Esophagus mucosa (tissue), 1 donor: ENCODE measurements at places on chromosomes 11 and 22.

- no peak for ATAC-seq
Observed at GRCh38 chr11:25613865-25614264, 718.1 kb upstream of the ANO3 start.

GRCh38 chr11:75773595-75774353, 5.2 kb downstream of the DGAT2 start:
- ATAC-seq, result peak; percentile 56

- no peak for ATAC-seq
Observed at GRCh38 chr11:74687237-74688023, 43.8 kb downstream of the CHRDL2 start.

DNA sequence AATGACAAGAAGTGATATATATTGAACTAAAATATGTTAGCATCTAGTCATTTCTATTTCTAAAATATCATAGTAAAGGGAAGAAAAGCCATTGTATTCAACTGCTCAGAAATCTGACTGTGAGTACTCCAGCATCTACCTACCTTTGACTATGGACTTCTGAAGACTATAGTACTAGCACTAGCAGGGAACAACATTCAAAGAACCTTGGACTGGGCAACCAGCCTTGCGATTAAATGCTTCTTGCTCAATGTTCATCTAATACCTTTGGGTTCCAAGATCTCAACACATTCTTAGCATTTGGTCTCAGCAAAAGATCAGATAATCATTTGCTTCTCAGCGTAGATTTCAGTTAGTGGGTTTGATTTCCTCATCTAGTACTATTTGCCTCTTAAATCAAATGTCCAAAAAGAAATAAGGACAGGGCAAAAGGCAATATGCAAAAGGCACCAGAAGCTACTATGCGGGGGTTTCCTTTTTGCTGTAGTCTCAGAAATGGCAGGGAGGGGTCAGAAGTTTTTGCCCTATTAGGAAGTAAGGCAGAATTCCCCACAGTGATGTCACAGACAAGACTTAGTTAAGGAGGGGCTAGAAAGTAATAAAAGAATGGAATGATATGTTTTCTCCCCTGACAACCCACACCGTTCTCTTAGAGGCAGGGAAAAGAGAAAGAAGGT, 80.6 kb downstream of the GAB2 start:
- ATAC-seq, result no peak

GRCh38 chr22:23547818-23548500, 32.1 kb downstream of the IGLL1 start:
- ATAC-seq, result no peak

DNA sequence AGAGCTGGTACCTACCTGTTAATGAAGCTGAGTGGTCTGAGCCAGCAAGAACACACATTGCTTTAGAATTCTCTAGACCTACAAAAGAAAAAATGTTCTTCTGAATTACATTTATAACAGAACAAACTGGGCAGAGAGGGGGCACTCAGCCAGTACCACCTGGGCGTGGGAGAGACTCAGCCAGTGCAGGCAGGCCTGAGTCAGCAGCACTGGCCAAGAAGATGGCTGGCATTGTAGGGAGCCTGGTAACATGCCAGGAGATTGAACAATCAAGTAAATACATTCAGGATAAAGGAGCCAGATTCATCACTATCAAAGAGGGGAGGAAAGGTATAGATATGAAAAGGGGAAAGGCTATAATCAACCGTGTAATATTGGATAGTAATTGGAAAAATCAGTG, 19.9 kb downstream of the SERGEF start:
- ATAC-seq, result peak; percentile 70

DNA sequence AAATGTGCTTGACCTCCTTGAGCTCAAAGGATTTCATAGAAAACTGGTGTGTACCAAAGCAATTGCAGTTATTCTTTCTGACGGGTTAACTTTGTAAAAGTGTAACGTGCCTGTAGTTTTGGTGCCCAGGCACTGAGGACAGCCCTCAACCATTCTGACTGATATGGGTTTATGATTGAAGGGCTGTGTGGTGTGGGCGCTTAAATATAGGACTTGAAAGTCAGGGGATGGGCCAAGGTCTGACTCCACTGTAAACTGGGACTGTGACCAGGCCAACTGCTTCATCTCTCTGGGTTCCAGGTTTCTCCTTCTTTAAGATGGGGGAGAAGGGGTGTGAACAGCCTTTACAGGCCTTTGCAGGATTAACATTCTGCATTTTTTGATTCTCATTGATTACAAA, 191.1 kb upstream of the ARHGAP20 start:
- no peak for ATAC-seq

GRCh38 chr11:125618383-125618782, 6.6 kb upstream of the CHEK1 start:
- ATAC-seq, result peak; percentile 11

GRCh38 chr11:69123593-69124545, 31.9 kb upstream of the SMIM38 start:
- no peak for ATAC-seq

GRCh38 chr11:64967375-64967774, 4.5 kb downstream of the MAJIN start:
- ATAC-seq, result no peak
